NCI-H2171 treated with DMSO at 0.1 percent for 48 hours (cell line): ENCODE measurements at places on chromosomes 2 and 18.
A peak's percentile ranks its signal among the peaks of the same experiment; 100 is the strongest.

GRCh38 chr18:24054130-24054529 is 39.6 kb downstream of the TTC39C start:
- DNase-seq = no peak

- DNase-seq = no peak
These were observed 249.4 kb upstream of the KLHL29 start for GRCh38 chr2:23135481-23136100.

- no peak for DNase-seq
These were observed 4.8 kb downstream of the GCFC2 start for GRCh38 chr2:75705921-75706320.

- DNase-seq = no peak
These were observed 50.2 kb downstream of the TGOLN2 start for GRCh38 chr2:85277416-85278158.

GRCh38 chr2:197322724-197323720 is 12.4 kb upstream of the ANKRD44 start:
- DNase-seq = no peak

DNA sequence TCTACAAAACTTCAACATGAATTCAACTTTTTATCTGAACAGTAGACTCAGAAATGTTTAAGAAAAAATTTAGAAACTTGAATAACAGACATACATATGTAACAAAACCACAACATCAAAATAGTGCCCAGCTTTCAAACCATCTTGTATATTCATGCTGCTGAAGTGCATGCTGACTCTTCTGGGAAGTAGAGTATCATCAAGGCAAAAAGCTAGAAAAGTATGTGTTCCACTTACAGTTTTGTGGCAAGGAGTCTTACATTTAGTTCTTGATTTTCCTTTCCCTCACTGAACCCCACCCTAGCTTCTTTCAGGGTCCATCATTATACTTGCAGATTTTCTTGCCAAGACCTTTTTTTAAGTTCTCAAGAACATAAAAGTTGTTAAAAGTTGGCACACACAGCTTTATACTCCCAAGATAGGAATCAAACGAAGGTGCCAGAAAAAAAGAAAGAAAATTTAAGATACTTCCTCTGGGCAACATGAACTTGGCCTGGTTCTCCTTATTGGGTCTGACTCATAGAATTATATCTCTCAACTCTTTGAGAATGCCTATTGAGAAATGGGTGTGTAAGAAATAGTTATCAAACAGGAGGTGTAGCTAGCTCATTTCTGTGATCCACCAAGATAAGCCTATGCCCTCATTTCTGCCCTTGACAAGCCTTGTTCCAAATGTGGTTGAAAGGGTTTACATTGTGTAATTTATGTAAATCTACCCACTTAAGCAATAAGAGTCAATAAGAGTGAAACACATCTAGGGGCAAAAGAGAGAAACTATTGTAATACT is 667.6 kb upstream of the ACVR2A start:
- no peak for DNase-seq

GRCh38 chr2:102114851-102115497 is 27.6 kb upstream of the IL1R1 start:
- no peak for DNase-seq

- DNase-seq = no peak
These were observed 4.5 kb downstream of the DYTN start for GRCh38 chr2:206713746-206714145.

DNA sequence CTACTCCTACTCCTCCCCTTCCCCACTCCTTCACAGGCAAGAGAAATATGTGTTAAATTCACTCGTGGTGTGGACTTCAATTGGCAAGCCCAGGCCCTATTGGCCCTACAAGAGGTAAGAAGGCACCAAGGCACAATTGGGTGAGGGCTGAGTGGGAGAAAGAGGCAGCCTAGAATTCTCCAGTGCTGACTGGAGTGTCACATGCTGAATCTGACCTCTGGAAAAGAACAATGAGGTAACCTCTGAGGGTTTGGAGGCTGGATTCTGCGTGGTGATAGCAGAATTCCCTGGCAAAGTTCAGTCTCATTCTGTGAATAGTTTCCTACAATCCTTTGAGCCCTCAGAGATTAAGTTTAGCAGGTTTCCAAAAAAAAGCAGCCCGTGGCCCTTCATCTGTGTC is 6.9 kb downstream of the CENPA start:
- no peak for DNase-seq

DNA sequence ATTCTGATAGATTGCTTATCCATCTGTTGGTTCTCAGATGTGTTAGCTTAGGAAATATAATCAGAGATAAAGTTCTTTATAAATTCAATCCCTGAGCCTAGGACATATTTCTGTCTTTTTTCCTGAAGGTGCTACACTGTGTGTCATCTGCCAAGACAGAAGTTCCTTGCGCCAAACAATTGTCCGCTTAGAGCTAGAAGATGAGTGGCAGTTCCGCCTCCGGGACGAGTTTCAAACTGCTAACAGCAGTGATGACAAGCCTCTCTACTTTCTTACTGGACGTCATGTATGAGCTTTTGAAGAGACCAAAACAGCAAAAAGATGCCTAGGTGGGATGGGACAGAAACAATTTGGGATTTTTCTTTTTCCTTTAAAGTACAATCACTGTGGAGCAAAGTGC is 78.0 kb downstream of the ESCO1 start:
- DNase-seq = no peak

DNA sequence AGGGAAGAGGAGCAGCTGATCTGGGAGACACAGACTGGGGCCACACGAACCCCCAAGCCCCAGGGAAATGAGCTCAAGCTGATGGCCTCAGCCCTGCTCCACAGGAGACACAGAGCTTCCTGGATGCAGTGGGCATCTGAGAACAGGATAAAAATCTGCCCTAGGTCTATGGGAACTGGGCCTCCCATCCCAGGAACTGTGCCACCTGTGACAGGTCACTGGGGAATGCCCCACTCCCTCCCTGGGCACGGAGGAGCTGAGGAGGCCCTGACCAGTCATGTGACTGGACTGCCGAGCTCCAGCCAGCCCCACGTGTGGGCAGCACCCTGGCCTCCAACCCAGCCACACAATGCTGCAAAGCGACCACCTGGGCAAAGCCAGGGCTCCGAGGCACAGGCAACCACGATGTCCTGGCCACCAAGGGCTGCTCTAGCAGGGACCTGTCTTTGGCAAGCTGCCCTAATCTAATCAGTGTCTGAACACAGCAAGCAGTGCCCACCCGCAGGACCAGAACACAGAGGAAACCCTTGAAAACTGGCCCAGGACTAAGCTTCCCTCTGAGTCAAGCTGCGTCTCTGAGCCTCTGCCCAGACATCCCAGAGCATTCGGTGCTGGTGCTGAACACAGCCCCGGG is 57.8 kb upstream of the ID2 start:
- no peak for DNase-seq

DNA sequence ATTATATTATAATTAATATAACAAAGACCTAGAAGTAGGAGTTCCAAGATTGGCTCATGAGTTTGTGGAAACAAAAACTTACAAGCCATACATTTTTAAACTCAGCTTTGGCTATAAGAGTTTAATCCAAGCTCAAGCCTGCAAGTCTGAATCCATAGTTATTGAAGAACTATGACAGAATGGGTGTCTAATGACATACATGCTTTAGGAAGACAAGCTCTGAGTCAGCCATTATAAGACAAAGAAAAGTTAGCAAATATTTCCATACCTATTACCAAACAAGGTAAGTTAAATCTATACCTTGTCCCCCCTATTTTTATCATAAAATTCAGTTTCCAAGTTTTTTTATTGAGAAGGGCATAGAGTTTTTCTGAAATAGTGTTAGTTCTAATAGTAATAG is 95.6 kb downstream of the POLR1A start:
- DNase-seq = no peak

DNA sequence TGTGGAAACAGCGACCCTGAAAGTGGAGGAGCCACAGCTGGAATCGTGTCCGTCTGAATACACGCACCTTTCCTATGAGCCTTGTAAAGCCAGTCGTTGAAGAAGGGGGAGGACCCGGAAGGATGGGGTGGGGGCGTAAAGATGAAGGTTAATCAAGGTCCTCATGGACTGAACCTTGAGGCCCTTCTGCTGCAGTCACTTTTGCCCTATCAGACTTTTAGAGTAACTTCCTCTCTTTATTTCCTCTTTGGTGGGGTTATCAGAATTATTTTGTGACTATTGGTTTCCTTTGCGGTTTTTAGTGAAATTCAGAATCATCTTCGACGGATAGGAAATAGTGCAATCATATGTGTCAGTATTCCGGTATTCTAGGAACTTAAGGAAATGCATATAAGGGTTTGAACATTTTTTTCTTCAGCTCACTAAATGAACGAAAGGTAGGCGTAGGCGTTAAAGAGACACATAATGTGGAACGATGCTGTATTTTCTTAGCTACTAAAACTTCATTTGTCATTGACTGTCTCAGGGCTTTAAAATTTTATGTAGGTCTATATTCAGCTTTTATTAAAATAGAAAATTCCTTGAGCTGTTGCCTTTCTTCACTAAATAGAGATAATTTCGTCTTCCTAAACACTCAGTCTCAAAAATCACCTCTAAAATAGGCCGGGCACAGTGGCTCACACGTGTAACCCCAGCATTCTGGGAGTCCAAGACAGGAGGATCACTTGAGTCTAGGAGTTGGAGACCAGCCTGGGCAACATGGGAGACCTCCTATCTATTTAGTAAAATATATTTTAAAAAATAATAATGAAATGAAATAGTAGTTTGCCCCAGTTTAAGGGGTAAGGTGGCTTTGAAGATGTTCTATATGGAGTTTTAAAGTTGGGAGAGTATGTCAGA is 1.4 kb upstream of the YES1 start:
- DNase-seq = no peak

DNA sequence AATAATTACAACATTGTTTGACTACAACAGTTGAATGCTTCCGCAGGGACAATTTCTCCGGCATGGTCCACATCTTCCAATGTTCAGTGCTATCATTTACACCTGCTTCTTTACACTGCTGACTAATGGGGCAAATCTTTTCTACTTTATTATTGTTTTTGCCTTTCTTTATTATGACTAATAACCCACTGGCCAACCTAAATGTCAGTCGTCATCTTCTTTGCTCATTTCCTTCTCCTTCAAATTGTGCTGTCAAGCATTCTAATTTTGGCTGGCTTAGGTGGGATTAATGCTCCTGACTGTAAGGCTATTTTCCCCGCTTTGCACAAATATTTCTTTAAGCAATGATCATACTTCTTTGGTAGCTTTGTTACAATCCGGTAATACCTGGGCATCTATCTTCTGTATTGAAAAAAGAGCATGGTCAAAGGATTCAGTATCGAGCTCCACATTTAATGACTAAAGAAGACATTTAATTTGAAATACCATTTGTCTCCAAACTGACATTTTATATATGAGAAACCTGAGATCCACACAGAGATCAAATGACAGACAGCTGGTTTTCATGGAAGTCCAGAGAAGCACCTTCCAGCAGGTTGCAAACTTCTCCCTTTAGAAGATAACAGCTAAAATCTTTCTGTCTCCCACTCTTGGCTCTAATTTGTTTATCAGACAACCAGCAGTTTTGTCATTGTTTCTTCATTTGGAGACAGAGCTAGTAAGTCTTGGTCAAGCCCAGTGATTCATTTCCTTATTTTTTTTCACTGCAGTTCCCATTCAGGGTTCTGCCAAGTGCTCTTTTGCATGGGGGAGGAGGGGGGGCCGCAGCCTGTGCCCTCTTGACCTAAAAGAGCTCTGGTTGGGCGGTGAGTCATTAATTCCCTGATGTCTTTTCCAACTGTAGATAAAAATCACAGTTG is 132.9 kb downstream of the SOCS6 start:
- peak; percentile 33 for DNase-seq

DNA sequence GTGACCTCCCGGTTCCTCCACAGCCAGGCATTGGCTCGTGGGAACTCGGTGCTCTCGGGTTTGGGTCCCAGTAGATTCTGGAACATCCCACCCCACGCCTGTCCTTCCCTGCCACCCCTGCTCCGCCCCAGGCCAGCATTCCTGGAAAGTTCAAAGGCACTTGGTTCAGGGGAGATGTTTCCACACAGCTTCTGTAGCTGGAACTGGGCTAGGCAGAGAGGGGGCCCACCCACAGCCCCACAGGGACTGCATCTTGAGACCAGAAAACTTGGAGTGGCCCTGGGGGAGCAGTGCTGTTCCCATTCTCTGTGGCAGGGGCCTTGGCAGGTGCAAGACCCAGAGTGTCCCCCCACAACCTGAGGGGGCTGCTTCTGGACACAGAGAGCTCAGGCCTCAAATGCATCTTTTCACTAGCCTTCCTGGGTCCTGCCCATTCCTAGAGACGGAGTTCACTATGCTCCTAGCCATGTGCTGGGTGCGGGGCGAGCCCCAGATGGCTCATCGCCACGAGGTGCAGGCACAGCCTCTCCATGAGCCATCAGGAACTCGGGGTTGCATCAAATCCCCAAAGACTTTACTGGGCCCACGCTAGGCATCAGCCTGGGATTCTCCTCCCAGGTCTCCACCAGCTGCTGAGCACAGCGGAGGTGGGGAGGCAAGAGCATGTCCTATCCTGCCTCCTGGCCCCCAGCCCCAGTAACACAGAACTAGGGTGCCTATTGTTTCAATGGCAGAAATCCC is 68.7 kb downstream of the ZFP36L2 start:
- peak; percentile 52 for DNase-seq

- DNase-seq = no peak
These were observed 275.9 kb downstream of the DCC start for GRCh38 chr18:52615943-52616342.

GRCh38 chr2:124805060-124805459 is 780.0 kb downstream of the CNTNAP5 start:
- no peak for DNase-seq

DNA sequence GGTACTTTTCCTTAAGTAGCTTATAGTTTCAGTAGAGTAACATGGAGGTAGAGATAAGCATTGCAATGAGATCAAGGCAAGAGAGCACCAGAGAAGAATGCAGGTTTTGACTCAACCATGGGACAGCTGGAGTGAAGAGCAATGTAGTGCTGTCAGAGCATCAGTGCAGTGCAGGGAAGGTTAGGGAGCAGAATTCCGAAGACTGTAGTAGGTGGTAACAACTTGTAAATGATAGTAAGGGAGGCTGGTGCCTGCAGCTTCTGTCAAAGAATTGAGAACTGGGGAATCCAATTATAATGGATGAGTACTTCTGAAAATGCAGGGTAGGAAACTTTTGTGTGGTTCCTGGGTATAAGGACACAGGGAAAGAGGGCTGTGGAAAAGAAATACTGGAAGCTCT is 183.2 kb downstream of the KCNS3 start:
- no peak for DNase-seq

GRCh38 chr2:177772529-177772928 is 300.0 kb downstream of the PDE11A start:
- DNase-seq = peak; percentile 49

GRCh38 chr18:6595666-6596065 is 133.8 kb upstream of the ARHGAP28 start:
- no peak for DNase-seq

- DNase-seq = peak; percentile 48
These were observed 132.8 kb upstream of the TTC39C start for GRCh38 chr18:23881778-23882177.

- no peak for DNase-seq
These were observed 72.9 kb upstream of the SCG2 start for GRCh38 chr2:223674998-223675609.
